CD4-positive, CD25-positive, alpha-beta regulatory T cell (primary cell): ENCODE measurements at places on chromosomes 7 and 10.

GRCh38 chr10:115624448-115624847 is 531.3 kb downstream of the ATRNL1 start:
- no peak for DNase-seq

DNA sequence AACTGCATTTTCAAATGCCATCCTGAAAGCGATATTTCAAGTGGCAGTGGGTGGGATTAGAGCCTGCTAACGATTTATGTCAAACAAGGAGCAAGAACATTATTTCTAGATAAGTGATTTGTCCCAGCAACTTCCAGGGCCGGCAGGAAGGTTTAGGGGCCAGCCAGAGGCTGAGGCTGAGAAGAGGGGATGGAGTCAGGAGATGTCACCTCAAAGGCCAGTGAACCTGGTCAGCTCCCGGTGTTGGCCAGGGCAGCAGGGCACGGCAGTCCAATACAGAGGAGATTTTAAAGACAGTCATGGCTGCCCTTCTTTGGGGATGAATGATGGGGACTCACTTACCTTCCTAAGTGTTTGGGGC is 105.7 kb upstream of the PPIF start:
- no peak for DNase-seq

DNA sequence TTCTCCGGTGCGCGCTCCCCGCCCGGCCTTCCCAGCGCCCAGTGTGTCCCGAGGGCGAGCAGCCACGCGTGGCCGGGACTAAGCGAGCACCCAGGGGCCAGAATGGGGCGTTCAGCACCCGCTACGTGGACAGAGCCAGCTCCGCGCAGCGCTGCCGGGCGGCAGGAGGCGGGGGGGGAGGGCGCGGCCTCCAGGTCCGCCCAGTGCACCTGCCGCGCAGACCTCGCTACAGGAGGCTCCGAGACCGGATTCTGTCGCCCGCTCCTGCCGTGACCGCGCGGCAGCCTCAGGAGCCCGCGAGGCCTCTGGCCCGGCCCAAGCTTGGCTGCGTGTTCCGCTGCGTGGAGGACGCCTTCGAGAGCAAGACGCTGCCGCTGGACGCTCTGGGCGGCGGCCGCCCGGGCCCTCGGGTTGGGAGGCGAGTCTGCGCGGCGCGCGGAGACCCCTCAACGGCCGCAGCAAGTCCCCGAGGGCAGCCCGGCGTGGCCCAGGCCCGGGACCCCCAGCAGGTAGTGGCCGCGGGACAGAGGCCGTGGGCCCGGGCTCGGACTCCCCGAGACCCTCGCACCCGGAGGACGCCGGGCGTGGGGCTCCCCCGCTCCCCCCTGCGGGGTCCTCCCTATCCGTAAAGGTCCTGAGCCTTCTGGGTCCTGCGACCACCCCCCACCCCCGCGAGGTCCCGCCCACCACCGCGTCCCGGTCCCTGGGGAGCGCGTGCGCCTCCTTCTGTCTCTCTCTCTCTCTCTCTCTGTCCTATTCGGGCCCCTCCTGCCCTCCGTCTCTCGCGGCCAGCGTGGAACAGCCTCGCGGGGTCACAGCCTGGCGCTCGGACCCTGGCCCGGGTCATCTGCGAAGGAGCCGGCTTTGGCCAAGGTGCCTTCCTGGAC is 904 bp upstream of the DPYSL4 start:
- peak; percentile 34 for DNase-seq

- DNase-seq, result no peak
Observed at GRCh38 chr10:131898061-131898460, 2.7 kb upstream of the PPP2R2D start.

GRCh38 chr10:122618461-122619165 is 58.1 kb downstream of the DMBT1 start:
- no peak for DNase-seq

- no peak for DNase-seq
Observed at GRCh38 chr10:132507956-132508490, 29.6 kb upstream of the INPP5A start.

- DNase-seq, result no peak
Observed at GRCh38 chr10:70055550-70055949, 2.9 kb downstream of the MACROH2A2 start.

- no peak for DNase-seq
Observed at GRCh38 chr10:35466170-35466569, 129.9 kb downstream of the CCNY start.

DNA sequence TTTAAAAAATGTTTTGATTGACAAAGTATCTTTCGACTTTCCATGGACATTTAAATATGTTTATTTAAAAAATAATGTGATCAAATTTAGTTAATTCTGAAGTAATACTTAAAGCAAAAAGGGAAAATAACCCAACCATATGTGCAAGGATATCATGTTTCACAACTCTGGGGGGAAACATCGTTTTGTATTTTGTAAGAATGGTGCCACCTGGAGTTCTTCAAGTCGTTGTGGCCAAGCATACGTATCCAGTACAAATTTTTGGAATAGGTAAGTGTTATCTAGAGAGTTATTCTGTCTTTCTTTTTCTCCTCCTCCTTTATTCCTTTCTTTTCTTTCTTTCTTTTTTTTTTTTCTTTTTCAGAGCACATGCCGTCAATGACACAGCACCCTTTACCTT is 176.2 kb upstream of the CSTF2T start:
- no peak for DNase-seq

DNA sequence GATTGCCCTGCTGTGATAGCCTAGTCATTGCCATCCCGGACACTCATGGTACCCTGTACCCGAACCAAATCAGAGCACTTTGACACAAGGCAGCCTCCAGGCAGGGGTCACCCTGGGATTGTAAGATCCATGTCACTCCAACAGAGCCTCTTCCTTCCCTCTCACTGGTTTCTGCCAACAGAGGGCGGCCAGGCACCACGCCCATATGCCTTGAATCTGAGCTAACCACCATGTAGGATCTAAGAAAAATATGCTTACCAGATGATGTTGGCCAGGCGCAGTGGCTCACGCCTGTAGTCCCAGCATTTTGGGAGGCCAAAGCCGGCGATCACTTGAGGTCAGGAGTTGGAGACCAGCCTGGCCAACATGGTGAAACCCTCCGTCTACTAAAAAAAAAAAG is 389.2 kb upstream of the KLF6 start:
- DNase-seq, result no peak

GRCh38 chr10:122495406-122496340 is 34.3 kb downstream of the HTRA1 start:
- DNase-seq, result peak; percentile 38

- no peak for DNase-seq
Observed at GRCh38 chr10:96488161-96488935, 25.4 kb downstream of the TLL2 start.

- no peak for DNase-seq
Observed at GRCh38 chr7:42621543-42622219, 290.2 kb downstream of the C7orf25 start.

GRCh38 chr7:34220506-34221185 is 315.3 kb downstream of the BMPER start:
- no peak for DNase-seq

- no peak for DNase-seq
Observed at GRCh38 chr7:116500078-116500853, 728 bp downstream of the CAV2 start.

- no peak for DNase-seq
Observed at GRCh38 chr10:99573790-99574189, 41.0 kb downstream of the NKX2-3 start.

DNA sequence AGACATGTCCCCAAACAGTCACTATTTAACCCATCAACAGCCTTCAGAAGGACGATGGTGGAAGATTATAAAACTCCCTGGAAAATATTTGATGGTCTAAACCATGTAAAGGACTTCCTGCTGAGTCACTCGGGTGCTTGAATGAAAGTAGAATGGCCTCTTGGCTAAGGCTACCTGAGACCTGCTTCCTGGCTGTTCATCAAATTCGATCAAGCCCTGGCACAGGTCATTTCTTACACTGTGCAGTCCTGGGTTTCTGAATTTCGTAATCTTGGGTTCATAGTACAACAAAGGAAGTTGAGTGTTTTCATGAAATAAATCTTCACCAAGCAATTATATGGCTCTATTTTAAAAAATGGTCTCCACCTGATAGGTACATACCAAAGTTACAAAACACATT is 260.3 kb upstream of the RNF32 start:
- no peak for DNase-seq

DNA sequence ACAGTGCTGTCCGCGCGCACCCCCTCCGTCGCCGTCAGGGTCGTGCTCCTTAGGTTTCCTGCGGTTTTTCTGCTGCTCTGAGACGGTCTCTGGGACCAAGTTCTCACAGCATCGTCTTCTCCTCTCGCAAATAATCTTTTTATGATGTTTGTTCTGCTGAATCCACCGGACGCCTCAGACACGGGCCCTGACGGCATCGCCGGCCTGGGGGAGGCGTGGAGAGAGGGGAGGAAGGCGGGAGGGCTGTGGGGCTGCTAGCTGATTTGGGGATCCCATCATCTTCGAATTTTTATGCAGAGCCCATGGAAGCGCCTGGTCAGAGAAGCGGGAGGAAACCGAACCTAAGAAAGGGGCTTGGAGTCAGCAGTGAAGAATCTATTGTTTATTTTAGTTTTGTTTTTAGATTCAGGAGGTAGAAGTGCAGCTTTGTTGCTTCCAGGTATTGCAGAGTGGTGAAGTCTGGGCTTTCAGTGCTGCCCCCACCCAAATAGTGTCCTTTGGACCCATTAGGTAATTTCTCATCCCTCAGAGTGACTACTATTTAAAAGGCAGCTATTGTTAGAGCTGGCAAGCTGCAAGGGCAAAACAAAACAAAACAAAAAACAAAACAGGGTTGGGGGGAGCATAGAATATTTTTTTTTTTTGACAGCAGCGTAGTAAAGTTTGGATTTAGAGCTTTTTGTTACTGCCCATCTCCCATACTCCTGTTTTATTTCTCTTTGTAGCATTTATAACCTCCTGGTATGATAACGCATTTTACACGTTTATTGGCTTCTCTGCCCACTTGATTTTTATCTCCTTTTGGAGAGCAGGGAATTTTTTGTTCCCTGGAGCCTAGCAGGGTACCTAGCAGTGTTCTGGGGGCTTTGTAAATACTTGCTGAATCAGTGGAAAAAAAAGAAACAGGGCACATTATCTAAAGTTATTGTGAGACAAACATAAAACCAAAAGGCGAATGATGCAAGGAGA is 92.6 kb downstream of the SPAG6 start:
- peak; percentile 58 for DNase-seq

- DNase-seq, result no peak
Observed at GRCh38 chr7:158244873-158245723, 342.5 kb downstream of the PTPRN2 start.

DNA sequence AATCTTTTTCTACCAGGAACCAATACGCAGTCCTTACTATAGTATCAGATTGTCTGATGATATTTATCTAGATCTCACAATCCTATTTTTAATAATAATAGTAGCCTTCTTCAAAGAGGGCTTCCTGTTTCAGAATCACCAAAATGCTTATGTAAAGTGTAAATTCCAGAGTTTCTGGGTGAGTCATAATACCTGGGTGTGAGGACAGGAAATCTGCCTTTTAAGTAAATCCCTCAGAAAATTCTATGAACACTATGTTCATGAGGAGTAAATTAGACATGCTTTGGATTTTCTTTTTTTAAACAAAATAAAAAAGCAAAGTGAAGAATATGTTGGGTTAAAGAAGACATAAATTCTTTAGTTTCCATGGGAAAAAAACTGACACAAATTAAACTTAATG is 20.5 kb downstream of the DKK1 start:
- no peak for DNase-seq

DNA sequence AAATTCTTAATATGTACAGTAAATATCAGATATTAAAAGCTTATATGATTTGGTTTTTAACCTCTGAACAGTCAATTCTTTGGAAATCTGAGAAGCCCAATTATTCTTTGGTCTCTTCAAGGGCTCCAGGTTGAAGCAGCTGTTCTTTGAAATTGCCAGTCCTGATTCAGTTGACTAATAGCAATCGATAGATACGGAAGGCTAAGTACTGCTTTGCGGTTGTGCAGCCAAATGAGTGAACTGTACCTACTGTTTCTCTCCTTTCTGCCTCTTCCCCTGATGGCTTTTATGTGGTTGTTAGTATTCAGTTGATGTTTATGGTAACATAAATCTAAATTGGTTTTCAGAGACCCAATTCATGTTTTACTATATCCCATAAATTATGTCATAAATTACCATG is 103.1 kb upstream of the RPA3 start:
- no peak for DNase-seq

GRCh38 chr10:109593682-109594081 is 329.6 kb downstream of the XPNPEP1 start:
- no peak for DNase-seq

DNA sequence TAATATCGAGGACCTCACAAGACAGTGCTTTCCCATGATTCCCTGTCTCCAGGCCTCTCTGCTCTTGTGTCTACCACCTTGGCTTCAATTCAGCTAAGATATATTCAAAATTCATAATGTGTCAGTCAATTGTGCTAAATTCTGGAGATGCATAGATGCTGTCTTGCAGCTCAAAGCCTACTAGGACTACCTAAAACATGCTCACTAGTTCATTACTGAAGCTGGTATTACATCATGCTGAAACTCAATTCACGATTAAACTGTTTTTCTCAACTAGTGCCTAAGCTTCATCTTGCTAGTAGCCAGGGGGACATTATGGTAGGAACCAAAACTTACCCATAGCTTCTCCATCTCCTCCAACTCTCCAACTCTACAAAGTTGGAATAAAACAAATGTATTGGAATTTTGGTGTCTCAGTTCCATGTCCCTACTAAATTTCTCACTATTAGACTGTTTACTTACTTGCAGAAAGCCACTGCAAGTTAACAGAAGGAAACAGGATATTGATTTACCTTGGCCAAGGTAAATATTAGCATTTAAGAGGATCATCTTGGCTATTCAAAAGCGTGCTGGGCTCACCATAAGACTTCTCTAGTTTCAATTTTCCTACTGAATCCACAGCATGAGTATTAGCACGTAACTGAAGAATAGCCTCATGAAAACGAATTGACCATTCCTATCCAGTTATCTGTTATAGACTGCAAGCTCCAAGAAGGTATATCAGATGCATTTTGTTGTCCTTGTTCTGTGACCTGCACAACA is 53.6 kb downstream of the CREB3L2 start:
- DNase-seq, result no peak

- DNase-seq, result no peak
Observed at GRCh38 chr10:59870152-59870551, 36.2 kb downstream of the CCDC6 start.
